Smooth muscle cell of the coronary artery (primary cell): ENCODE measurements at places on chromosomes 3 and 15. TPM values are rescaled to one million over a fixed set of nuclear protein-coding genes. Genes with fewer than 3 reads are reported as not detected.

Gene CFAP44
- 3.2 and 4.3 TPM in 2 replicates for total RNA-seq

Gene KLHL6
- under 0.01 TPM in 1 of 2 replicates, not detected in the other for total RNA-seq

Gene LDHAL6B
- total RNA-seq, result not detected in 2 replicates

Gene KBTBD13
- total RNA-seq, result under 0.01 TPM in 1 of 2 replicates, not detected in the other

Gene ARNT2
- 4.9 and 14.9 TPM in 2 replicates for total RNA-seq

Gene MYL3
- 0.08 and 2.3 TPM in 2 replicates for total RNA-seq

Gene RHOA
- 402 and 587 TPM in 2 replicates for total RNA-seq
